ENCODE measurements at places on chromosomes 4 and X.

DNA sequence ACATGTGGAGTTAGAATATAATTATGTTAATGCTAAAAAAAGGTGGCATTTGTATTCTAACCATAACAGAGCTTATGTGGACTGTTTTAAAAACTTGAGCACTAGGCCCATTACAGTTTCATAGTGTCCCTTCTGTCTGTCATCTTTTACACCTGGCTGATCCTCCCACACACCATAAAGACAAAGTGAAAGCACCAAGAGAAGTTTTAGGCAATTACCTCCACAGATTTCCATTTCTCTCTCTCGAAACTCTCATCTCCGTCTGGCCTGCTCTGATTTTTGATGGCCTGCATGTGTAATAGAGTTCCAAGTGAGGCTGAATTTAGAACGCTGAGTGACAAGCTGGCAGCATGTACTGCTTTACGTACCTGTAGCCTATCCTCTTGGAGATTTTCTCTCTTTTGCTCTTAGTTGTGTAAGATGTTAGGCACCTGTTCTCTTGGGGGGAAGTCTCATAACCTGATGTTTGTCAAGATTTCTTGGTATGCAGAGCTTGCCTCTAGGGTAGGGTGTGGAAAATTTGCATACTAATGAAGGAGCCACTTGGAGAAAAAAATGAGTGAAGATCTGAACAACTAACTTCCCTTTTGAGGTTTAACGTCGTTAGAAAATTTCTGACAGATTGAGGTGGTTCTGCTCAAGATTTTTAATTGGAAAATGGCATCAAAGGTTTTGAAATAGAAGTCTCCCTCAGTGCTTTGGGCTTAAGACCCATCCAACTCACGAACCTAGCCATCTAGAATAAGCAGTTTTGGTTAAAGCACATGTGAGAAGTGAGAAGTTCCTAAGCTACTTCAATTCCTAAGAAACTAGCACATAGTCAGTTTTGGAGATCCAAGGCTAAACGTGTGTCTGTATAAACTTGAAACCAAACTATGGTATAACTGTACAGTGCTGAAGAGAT, 57.6 kb upstream of the RAP1GDS1 start:
- DNase-seq = no peak

GRCh38 chr4:9916346-9916745, 105.0 kb downstream of the SLC2A9 start:
- no peak for DNase-seq

GRCh38 chr4:16730522-16731205, 167.8 kb downstream of the LDB2 start:
- no peak for DNase-seq

GRCh38 chr4:26729547-26729946, 131.1 kb upstream of the STIM2 start:
- DNase-seq = no peak

DNA sequence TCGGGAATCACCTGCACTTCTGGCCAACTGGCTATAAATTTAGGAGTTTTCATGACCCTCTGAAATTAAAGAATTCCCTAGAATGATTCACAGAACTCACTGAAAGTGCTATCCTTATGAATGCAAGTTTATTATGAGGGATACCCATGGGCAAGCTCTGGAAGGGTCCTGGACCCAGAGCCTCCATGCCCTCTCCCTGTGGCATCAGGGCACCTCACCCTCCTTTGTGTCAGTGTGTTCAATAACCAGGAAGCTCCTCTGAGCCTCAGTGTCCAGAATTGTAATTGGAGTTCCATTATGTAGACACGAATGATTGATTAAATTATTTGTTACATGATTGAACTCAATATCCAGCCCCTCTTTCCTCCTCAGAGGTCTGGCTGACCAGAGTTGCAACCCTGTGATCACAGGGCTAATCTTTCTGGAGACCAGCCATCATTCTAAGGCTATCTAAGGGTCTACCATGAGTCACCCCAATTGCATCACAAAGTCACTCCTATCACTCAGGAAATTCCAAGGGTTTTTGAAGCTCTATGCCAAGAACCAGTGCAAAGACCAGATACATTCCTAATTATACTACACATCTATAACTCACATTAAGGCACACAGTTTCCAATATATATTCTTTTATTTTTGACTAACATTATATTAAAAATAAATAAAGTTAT, 8.9 kb downstream of the ANXA3 start:
- DNase-seq = no peak

- DNase-seq = no peak
Measured at GRCh38 chr4:174595141-174595929, 73.0 kb upstream of the HPGD start.

DNA sequence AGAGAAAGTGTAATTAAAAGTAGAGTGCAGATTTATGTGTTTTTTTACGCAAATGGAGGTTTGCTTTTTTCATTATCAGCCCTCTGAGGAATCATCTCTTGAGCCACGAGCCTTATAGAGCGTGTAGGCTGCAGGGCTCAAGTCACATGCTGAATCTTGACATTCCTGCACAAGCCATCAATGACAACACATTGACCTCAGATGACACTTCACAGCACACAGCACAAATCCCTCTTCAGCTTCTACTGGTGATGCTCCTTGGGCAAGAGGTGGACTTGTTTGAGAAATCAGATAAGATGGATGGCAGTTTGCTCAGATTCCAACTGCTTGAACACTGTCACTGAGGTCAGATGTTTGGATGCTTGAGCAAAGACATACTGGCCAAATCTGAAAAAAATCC, 250.6 kb downstream of the SNCA start:
- DNase-seq = no peak

- no peak for DNase-seq
Measured at GRCh38 chrX:17007134-17007768, 60.8 kb downstream of the REPS2 start.

DNA sequence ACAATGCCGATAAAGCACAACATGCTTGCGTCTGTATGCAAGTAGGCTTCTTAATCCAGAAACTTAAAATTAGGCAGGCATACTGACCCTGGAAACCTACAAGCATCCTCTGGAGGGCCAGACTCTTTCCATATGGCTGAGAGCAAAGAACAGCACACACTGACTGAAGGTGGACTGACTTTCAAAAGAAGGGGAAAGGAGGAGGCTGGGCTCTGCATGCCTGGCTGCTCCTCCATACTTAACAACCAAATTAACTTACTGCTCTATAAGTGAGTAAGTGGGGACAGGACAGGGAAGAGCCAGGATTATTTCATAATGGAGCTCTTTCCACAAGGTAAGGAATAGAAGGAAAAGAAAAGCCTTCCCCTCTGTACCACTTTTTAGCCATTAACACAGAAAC, 55.9 kb upstream of the ATP8A1 start:
- no peak for DNase-seq

DNA sequence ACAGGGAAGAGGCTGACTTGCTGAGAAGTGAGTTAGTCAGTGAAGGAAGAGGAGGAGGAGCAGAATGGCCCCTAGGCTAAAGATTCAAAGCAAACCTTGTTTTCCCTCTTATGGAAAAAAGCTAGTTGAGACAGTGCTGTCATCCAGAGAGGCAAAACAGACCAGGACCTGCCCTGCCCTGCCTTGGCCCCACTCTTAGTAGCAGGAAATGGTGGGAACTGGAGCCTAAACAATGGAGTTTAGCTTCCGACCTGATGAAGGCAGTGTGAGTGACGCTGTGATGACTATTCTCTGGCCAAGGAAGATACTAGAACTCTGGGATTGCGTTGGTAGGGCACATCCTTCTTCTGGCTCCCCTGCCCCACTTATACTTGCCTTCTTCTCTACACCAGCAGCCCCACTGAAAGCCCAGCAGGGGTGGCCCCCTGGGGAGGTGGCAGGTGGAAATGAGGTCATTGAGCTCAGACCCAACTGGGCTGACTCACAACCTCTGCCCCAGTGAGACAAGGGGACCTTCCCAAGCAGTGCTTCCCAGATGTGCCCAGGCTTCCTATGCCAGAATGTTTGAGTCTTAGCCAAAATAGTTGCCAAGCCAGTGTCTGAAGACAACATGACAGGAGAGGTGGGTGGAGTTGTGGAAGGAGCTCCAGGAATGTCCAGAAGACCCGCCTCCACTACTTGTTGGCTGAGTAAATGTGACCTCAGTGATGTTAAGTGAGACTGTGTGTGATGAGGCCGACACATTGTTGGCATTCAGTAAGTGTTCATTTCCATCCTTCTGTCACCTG, 38.8 kb downstream of the MSN start:
- no peak for DNase-seq

DNA sequence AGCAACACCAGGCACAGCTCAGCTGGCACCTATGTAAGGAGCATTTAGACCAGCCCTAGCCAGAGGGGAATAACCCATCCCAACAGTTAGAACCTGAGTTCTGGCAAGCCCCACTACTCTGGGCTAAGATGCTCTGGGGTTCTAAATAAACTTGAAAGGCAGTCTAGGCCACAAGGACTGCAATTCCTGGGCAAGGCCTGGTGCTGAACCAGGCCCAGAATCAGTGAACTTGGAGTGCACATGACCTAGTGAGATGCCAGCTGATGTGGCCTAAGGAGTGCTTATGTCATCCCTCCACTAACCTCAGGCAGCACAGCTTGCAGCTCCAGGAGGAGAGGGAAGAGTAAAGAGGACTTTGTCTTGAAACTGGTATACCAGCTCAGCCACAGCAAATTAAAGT, 7.6 kb upstream of the PRRG3 start:
- no peak for DNase-seq

GRCh38 chr4:175953960-175954521, 111.6 kb upstream of the WDR17 start:
- no peak for DNase-seq

DNA sequence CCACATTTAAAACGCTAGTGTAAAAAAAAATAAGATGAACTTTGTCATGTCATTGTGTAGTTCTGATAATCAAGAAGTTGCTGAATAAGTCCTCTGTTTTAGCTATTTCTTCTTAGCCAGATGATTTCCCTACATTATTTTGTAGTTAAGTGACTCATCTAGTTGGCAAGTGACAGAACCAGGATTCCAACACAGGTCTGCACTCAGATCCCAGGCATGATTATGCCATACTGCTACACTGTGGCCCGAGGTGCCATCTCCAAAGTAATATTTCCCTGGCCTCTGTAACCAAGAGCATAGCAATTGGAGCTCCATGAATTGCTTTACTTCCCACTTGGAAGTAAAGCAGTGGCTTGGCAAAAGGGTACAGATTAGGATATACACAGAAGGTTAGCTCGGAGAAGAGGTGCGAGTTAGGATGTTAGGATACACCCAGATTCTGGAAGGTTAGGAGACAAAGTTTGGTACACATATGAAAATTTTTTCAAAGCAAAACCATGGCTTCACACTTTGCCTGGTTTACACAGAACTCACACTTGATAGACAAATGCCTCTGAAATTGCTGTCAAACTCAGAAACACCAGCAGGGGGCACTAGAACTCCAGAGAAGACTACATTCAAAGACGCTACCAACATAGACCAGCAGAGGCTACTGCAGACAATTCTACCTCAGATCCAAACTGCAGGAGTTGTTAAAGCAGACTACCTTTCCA, 41.4 kb downstream of the SRPX2 start:
- peak; percentile 69 for DNase-seq

DNA sequence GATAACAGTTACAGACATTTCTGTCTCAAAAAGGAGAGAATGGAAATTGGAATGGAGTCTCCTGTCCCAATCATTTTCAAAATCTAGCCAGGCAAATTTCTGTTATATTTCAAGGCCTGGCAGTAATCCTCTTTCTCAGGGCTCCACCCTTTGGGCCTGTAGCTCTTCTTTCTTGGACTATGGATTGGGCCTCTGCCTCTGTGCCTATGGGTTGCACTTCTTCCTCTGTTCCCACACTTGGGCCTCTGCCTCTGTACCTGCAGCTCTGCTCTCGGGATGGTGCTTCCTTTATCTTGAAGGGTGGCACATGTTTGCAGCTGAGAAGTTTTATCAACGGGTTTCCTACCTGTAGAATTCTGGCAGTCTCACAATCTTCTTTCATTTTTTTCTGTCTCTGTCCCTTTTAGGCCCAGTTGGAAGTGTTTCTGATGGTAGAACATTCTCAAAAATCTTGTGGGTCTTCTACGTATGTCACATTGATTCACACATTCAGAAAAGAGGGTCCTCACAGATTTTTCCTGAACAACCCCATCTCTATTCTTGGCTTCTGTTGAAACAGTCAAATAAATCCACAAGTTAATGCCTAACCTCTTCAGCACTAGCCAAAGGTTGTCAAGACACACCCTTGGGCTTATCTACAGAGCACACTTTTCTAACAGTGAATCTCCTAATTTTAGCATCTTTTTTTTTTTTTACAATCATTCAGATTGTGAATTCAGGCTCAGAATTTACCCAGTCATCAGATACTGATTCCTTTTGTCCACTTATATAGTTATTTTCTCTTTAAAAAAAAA, 719.0 kb downstream of the RPA4 start:
- no peak for DNase-seq

GRCh38 chr4:150909116-150909515, 106.0 kb downstream of the LRBA start:
- DNase-seq = no peak

- no peak for DNase-seq
Measured at GRCh38 chrX:151153086-151153485, 23.3 kb upstream of the GPR50 start.

DNA sequence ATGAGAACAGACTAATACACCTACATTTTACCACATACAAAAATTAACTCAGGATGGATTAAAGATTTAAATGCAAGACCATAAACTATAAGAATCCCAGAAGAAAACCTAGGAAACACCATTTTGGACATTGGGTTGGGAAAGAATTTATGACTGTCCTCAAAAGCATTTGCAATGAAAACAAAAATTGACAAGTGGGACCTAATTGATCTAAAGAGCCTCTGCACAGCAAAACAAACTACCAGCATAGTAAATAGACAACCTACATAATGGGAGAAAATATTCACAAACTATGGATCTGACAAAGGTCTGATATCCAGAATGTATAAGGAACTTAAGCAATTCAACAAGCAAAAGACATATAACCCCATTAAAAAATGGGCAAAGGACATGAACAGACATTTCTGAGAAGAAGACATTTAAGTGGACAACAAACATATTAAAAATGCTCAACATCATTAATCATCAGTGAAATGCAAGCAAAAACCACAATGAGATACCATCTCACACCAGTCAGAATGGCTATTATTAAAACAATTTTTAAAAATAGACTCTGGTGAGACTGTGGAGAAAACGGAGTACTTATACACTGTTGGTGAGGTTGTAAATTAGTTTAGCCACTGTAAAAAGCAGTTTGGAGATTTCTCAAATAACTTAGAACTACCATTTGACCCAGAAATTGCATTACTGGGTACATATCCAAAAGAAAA, 221.7 kb upstream of the DIPK2B start:
- no peak for DNase-seq

- DNase-seq = no peak
Measured at GRCh38 chr4:30838331-30838730, 118.2 kb downstream of the PCDH7 start.
